ENCODE measurements at places on chromosomes 12 and 14. TPM values are rescaled to one million over a fixed set of nuclear protein-coding genes. Genes with fewer than 3 reads are reported as not detected.

Gene TAS2R10
- total RNA-seq: not detected

Gene CHGA
- total RNA-seq: not detected

Gene KLRC1
- total RNA-seq: not detected

Gene RNF212B
- not detected for total RNA-seq

Gene RNASE2
- 2.6 TPM for total RNA-seq

Gene CAPZA3
- total RNA-seq: not detected

Gene DEPDC4
- 0.81 TPM for total RNA-seq

Gene MYL2
- total RNA-seq: 17,347 TPM

Gene RNASE7
- total RNA-seq: not detected
